Peyer's patch (tissue), 4 donors: ENCODE measurements at places on chromosomes 1 and 21.

GRCh38 chr1:16171314-16172151 lies 15.7 kb upstream of the EPHA2 start:
- no peak for DNase-seq

- no peak for DNase-seq
Observed at GRCh38 chr1:16077406-16078245, 4.2 kb upstream of the FAM131C start.

DNA sequence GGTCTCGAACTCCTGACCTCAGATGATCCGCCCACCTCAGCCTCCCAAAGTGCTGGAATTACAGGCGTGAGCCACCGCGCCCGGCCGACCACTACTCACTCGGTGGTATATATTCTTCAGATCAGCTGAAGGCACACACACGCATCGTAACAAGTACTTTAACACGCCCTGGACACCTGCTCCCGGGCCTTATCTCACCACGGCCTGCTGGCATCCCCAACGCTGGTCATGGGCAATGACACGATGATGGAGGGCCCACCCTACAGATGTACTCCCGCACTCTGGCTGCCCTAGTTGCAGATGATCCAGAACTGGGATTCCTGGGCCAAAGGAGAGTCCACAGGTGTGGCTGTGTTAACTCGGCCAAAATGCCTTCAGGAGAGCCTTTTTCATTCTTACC lies 11.6 kb downstream of the UBE2J2 start:
- no peak for DNase-seq

GRCh38 chr1:4557949-4558348 lies 96.5 kb upstream of the AJAP1 start:
- DNase-seq, result no peak

DNA sequence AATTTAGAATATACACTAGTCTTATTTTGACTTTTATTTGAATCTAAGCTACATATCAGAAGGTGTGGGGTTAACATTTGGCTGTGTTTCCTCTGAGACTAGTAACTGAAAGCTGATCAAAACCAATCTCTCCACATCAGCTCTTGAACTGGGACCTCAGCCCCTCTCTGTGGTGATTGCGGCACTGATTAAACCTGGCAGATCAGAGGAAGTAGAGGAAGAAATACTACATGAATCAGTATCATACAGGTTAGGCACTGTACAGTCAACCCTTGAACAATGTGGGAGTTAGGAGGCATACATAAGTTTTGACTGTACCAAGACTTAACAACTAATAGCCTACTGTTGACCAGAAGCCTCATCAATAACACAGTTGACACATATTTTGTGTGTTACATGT lies 122.5 kb upstream of the C1orf87 start:
- DNase-seq, result no peak

GRCh38 chr21:32001390-32001789 lies 128.6 kb downstream of the HUNK start:
- no peak for DNase-seq

DNA sequence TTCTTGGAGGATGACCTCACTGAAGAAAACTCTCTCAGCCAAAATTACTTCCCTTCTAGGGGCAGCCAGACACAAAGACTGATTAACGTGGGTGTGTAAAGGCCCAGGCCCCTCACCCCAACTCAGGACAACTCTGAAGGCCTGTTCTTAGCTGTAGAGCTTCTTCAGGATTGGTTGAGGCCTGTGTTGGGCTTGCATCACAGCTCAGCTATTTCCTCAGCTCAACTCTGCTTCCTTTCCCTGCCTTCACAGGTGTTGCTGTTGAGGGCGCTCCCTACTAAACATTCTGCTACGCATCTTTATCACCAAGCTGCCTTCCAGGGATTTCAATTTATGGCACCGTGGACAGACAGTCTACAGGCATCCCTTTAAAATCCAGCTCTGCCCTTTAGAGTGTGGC lies 36.8 kb downstream of the MAB21L3 start:
- DNase-seq, result no peak

DNA sequence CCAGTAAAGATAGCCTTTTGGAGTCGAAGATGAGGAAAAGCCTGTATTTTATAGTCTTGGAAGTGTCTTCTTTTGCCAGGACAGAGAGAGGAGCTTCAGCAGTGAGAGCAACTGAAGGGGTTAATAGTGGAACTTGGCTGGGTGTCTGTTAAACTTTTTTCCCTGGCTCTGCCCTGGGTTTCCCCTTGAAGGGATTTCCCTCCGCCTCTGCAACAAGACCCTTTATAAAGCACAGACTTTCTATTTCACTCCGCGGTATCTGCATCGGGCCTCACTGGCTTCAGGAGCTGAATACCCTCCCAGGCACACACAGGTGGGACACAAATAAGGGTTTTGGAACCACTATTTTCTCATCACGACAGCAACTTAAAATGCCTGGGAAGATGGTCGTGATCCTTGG lies at the start of gene VCAM1:
TSS of gene VCAM1 (plus strand) at position 253 of the 400 bp plus-strand sequence. CDS start at position 372, 119 bp downstream.
- no peak for DNase-seq

- no peak for DNase-seq
Observed at GRCh38 chr1:154682254-154682653, 74.3 kb upstream of the ADAR start.

GRCh38 chr21:44523567-44524413 lies 16.2 kb downstream of the KRTAP10-1 start:
- DNase-seq, result no peak

DNA sequence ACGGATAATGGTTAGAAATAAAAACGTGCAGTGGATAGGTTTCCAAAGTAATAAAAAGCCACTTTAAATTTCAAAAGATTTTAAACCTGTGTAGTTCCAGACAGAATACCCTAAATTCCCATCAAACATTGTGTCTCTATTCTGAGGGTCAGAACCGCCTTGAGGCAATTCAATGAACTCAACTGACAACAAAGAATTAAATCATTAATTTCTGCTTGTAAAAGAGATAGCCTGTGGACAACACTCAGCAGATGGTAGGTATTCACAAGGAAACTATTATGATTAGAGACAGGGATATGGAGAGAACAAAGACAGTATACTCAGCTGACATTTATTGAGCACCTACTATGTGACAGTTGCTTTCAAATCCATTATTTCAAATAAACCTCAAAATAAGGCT lies 35.1 kb upstream of the JUN start:
- no peak for DNase-seq

DNA sequence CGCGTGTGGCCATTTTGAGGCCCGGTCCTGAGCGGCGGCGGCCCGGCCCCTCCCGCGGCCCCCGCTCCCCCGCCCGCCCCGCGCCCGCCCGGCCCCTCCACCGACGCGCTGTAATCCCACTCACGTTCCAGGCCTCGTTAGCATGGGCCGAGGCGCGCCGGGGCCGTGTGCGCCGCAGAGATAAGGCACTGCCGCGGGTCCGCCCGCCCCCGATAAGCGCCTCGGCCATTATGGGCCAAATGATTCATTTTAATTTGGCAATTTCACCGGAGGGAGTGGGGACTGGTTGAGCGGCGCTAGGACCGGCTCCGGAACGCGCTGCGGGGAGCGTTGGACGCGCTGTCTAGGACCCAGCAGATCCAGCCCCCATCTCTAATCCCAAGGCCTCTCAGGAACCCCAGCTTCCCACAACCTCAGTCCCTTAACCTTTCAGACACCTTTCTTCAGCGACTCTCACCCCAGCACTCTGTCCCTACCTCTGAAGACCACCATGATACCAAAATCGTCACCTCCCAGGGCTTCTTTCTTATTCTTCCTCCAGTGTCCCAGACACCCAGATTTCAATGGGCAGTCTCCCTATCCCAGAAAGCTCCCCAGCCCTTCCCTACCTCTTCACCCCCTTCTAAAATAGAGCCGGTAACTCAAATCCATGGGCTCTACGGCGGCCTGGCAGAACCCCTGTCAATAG lies at the start of gene TAL1:
TSS of gene TAL1 (minus strand) at position 39 of the 688 bp plus-strand sequence. CDS start 6,337 bp downstream, outside the sequence.
- no peak for DNase-seq

DNA sequence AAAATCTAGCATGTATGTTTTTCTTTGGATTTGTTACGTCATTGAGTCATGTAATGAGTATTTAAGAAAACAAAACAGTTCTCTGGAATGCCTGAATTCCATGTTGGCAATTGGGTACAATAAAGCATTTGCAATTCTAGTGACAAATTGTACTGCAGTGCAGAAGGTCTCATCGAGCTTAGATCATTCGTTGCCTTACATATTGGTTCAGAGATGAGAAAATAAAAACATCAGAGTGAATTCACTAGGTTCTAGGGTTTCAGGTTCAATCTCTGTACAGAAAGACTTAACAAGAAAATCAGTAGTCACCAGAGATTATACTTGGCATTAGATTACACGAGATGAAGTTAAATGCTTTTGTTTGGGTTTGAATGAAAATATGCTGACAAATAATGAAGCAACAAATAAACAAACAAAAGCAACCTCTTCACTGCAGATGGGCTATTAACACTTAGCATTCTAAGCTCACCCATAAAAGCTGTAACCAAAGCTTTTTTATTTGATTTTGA lies 124.7 kb downstream of the RYR2 start:
- no peak for DNase-seq

- DNase-seq, result no peak
Observed at GRCh38 chr21:42527489-42528158, 14.0 kb downstream of the SLC37A1 start.

DNA sequence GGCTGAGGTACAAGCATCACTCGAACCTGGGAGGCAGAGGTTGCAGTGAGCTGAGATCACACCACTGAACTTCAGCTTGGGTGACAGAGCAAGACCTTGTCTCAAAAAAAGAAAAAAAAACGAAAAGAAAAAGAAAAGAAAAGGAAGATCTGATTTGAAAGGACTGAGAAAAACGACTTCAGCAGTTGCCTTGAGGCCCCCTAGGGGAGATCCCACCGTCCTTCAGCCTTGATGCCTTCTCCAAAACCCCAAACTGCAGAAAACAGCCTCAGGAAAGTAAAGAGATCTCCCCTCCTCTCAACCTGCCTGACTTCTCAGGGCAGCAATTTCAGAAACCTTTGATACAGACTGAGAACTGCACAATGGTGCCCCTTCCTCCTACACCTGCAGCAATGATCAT lies 50.9 kb upstream of the BCAR3 start:
- DNase-seq, result no peak

- no peak for DNase-seq
Observed at GRCh38 chr1:187236199-187236598, 407.4 kb downstream of the PLA2G4A start.

DNA sequence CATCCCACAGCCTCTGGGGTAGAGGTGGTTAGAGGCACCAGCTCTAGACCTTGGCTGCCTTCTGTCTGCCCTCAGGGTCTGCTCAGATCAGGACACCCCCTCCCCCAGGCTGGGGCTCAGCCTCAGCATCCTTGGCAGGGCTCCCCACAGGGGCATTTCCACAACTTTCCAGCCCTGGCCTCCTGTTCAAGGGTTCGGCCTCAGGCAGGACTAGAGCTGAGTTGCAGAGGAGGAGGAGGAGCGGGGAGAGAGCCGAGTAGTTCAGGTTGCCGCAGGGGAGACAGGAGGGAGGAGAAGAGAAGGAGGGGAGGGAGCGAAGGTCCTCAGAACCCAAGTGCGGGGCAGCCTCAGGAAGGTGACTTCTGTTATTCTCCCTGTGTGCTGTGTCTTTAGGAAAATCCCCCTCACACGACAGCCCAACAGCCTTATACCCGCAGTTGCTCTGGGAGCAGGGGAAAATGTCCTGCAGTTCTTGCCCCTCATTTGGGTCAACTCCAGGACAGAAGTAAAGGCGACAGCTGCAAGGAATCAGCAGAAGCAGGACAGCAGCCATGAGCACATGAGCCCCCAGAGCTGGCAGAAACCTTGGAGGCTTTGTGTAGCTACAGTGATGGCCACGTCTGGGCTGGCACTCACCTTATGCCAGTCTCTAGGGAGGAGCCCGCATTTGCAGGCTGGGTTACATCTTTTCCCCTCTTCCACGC lies 46.5 kb upstream of the TENT5B start:
- DNase-seq, result no peak

DNA sequence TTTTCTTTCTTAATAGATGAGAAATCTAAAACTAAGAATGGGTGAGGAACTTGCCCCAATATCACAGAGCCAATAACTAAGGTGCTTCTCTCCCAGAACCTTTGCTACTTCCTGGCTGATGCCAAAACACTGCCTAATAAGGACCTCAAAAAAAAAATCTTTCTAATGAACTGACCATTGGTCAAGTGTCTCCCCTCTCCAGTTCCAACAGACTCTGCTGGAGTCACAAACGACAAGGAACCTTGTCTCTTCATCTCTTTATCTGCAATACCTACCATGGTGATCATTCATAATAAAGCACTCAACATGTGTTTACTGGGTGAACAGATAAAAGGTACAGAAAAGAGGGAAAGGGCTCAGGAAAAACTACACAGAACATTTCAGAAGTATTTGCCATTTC lies 197.4 kb downstream of the LTN1 start:
- DNase-seq, result no peak

DNA sequence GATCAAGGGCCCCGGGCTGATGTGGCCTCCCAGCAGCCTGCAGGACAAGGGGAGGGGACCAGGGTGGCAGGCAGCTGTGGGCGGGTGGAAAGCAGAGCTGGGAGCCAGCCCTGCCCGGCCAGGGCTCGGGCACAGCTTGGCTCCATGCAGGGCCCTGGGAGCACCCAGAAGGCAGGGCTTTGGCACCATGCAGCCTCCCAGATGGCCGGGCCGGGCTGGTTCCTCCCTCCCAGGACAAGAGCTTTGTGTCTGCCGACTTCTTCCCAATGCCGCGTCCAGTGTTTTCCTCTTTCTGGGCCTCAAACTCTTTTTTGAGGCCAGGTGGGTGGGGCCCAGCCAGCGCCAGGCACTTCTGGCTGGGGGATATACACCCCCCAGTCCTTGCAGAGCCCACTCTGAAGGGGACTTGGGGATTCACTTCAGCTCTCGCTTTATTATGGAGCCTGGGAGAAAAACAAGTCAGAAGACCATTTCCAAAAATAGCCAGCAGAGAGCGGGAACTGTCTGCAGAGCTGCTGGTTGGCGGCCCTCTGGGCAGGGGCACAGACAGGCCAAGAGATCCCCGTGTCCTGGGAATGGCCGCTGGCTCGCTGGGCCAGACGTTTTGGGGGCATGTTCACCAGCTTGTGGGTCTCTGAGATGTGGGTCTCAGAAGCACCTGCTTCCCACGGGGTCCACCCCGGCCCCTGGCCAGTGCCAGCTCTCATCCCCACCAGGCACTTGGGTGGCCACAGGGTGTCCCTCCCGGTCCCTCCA lies 103.8 kb upstream of the ARHGEF16 start:
- no peak for DNase-seq

GRCh38 chr1:177356674-177357435 lies 186.1 kb downstream of the BRINP2 start:
- no peak for DNase-seq

- no peak for DNase-seq
Observed at GRCh38 chr1:36580524-36580923, 97.8 kb upstream of the CSF3R start.

DNA sequence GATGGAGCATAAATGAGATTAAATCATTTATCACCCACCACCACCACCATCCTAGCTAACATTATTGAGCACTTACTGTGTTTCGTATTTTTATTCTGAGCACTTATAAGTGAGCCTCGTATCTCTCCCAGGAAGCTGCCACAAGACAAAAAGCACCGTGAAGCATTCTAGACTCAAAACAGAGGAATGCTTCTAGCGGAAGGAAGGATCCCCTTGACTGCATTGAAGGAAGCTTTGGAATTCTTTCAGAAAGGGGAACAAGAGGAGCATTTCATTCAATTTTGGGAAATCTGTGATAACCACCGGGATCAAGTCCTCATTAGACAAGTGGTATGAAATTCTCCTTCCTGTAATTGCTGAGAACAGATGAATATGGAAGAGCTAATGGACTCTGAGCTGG lies 66.3 kb downstream of the PTPN14 start:
- DNase-seq, result no peak

GRCh38 chr1:109091839-109092193 lies 1.3 kb downstream of the TMEM167B start:
- no peak for DNase-seq

GRCh38 chr1:23598424-23598823 lies 39.1 kb upstream of the ID3 start:
- DNase-seq, result no peak

- no peak for DNase-seq
Observed at GRCh38 chr21:45830221-45830640, 151.3 kb upstream of the COL6A1 start.
